Psoas muscle (tissue), 8 donors: ENCODE measurements at places on chromosomes 6 and 20. TPM values are rescaled to one million over a fixed set of nuclear protein-coding genes. Genes with fewer than 3 reads are reported as not detected.

- no peak for DNase-seq
These were observed 9.7 kb downstream of the ASF1A start for GRCh38 chr6:118903691-118904090.

GRCh38 chr6:786946-787763 is 94.2 kb upstream of the EXOC2 start:
- DNase-seq, result no peak

The APCDD1L gene
- 0.03 TPM for polyA plus RNA-seq

- DNase-seq, result peak; percentile 97
These were observed 2.5 kb upstream of the FKBP5 start for GRCh38 chr6:35691027-35691824.

GRCh38 chr6:36655085-36655724 is 23.3 kb upstream of the CDKN1A start:
- DNase-seq, result no peak

- DNase-seq, result no peak
These were observed 139.3 kb downstream of the GPX5 start for GRCh38 chr6:28664870-28665396.

DNA sequence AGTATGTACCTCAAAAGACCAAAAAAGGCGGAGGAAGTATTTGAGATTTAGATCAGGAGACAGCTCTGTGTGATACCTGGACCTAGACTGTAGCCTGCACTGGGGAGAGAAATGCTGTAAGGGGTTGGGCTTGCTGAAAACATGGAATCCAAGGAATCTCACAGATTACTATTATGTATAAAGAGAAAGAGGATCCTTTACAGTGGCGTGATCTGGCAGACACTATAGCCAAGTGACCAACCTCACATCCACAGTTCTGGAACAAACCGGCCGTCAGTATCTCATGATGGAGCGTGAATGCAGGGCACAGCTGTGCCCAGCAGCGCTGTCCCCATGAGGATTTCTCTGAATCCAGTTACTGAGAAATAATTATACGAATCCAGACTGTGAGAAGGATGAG is 12.3 kb downstream of the DDX27 start:
- no peak for DNase-seq

DNA sequence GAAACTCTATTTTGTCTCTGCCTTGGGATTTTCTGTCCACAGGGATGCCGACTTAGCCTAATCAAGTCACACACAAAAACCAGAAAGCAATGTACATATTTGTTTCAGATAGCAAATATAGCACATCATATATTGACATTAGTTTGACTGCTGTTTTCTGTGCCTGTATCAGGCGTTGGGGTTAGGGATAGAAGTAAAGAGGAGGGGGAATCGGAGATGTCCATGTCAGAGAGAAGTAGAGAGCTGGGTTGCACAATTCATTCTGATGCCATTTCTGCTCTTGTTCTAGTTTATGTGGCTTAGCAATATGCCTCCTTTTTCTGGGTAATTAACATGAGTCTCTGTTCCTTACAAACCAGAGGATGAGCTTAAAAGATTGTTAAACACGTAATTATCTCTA is 14.7 kb upstream of the IPCEF1 start:
- DNase-seq, result no peak

GRCh38 chr6:39203436-39204159 is 25.7 kb downstream of the KCNK5 start:
- DNase-seq, result no peak

DNA sequence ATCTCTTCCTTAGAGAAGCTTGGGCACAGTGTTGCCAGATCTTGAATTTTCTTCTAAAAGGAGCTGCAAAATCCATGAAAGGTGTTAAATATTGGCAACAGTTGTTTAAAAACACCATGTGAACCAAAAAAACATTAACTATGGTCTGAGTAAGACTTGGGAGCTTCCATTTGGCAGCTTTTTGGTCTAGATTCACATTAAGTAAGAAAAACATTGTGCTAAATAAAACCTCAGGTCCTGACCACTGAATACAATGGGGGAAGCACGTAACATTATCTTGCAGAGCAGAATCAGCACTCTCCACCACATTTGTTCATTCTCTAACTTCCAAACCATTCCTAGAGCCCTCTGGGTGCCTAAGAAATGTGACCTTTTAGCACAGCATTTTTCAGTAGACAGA is 437.6 kb upstream of the PLCB4 start:
- no peak for DNase-seq
